ENCODE measurements at places on chromosomes 3 and 15.

- DNase-seq, result no peak
Measured at GRCh38 chr15:88747111-88747510, 56.1 kb upstream of the ACAN start.

DNA sequence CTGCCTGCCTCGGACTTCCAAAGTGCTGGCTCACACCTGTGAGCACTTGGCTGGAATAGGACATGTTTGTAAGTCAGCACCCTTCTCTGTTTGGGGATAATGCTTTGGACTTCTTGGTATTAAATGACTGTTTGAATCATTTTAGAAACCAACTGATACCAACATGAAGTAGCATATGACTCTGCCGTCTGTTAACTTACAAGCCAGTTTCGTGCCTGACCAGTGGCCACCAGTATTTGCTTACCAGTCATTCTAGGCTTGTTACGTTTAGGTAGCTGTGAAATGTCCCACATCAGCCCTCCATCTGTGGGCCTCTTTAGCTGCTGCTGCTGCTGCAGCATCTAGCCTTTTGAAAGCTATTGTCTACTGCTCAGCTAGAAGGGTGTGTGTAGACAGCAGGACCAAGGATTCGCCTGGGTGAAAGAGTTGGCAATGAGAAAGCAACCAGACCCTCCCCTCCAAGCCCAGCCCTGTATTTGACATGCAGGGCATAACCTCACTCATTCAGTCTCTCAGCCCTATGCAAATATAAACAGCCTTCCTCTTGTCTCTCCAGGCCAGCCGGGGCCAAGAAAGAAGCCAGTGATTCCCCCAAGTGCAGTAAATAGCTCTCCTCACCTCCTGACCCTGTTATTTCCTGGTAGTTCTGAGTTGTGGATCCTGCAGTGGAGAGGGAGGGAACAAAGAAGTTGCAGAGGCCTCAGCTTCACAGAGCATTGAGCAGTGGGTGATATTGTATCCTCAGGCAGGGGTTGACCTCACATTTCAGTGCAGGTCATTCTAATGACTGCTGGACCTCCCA is 51.0 kb downstream of the NKIRAS1 start:
- DNase-seq, result no peak

GRCh38 chr3:73624017-73624820 is 522 bp downstream of the PDZRN3 start:
- no peak for DNase-seq

DNA sequence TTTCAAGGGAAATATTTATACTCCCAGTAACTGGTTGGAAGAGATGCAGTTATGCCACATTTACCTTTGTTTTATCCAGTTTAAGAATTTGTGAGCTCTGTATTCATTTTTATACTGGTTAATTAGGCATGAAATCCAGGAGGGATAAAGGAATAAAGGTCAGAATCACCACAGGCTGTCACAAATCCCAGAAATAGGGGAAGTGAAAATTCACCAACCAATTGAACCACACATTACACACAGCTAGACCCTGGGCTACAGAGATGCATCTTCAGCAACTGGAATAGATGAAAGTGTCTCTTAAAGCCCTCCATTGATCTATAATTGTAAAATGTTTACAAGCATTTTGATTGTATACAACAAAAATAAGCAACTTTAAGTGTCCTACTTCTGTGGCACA is 18.5 kb downstream of the SERPINI1 start:
- DNase-seq, result no peak

DNA sequence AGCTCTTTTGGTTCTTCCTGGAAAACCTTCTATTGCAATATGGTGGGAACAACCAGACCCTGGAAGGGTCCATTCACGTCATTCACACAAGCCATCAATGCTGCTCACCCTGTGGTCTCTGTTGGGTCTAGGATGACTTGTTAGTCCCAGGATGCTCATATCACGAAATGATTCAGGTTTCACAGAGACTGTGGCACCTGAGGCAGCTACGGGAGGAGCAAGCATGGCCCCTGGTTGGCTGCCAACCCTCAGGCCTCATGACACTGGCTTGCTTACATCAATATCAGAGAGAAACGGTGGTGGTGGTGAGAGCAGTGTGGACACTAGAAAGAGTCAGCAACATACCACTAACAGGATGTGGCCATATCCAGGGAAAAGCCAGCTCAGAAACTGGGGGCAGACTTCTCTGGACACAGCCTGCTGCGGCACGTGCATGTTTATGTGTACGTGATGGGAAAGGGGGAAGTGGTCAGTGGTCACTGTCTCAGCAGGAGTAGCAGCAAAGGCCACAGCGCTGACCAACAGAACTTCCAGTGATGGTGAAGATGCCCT is 208.9 kb upstream of the ST8SIA2 start:
- DNase-seq, result no peak

DNA sequence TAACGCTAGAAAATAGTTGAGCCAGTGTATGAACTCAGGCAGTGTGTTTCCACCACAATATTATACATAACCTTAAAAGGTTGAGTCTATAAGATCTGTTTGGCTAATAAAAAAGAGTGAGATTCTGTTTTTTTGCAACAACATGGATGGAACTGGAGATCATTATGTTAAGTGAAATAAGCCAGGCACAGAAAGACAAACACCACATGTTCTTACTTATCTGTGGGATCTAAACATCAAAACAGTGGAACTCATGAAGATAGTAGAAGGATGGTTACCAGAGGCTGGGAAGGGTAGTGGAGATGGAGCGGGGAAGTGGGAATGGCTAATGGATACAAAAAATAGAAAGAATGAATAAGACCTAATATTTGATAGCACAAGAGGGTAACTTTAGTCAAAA is 150.7 kb downstream of the GABRG3 start:
- no peak for DNase-seq

DNA sequence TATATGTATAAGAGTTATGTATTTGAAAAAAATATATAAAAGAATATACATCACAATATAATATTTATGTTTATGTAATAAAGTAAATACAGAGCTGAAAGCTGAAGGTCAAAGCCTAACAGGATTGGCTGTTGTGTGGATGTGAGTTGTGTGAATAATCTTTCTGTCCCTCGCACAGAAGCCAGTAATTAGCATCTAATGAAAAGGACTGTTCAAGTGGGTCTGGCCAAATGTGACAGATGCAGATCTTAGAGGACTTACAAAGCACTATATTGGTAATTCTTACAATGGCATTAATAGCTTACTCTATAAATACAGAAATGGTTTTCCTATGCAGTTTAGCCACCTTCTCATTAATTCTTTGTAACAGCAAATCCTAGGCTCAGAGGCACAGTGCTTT is 2.4 kb downstream of the MKRN3 start:
- no peak for DNase-seq

- no peak for DNase-seq
Measured at GRCh38 chr15:60713119-60714084, 234.5 kb upstream of the ICE2 start.

GRCh38 chr3:127406309-127407025 is 118.6 kb upstream of the PRR20G start:
- no peak for DNase-seq

DNA sequence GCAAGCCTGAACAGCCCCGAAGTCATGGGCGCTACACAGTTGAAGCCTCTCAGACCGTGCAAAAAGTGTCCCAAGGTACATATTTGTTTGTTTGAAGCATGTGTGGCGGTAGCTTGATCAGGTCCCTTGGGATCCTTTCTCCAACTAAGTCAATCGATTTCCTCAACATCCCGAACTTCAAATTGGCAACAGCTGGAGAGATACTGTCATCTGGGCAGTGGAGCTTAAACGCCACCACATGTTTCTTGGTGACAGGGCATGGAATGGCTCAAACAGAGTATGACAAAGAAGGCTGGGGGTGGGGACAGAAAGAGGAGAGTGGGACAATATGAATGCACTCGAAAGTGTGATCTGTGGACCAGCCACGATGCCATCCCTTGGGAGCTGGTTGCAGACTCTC is 84.9 kb upstream of the PSMD6 start:
- no peak for DNase-seq

GRCh38 chr3:30129765-30130164 is 476.6 kb upstream of the TGFBR2 start:
- no peak for DNase-seq

GRCh38 chr15:86411916-86412315 is 332.2 kb downstream of the AGBL1 start:
- DNase-seq, result no peak

DNA sequence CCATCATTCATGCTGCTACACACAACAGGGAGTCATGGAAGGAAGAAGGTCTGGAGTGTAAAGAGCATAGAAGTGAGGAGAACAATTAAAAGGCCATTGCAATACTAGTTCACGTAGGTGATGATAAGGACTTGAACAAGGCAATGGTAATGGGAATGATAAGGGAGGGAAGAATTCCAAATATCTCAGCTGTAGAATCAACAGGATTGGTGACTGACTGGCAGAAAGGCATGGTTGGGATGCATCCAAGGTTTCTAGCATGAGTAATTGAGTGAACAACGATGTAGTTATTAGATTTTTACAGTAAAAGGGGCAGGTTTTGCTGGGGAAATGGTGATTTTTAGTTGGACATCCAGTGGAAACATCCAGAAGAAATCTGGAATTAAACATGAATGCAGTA is 2.4 kb upstream of the SEC62 start:
- DNase-seq, result no peak

DNA sequence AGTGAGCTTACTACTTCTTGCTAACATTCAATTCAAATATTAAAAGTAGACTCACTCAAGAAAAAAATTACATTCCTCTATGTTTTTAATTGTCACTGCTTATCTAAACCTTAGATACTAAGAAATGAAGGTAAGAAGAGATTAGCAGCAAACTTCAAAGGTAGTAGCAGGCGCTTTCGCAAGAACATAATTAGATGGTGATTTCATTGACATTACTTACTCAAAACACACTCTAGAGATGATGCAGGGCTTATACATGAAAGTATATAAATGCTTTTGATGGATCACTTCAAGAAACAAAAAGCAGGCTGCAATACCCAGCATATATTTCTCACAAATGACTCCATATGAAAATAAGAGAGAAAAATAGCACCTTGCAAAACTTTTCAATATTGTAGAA is 86.8 kb downstream of the FSIP1 start:
- DNase-seq, result no peak

- no peak for DNase-seq
Measured at GRCh38 chr3:140223631-140224030, 288.6 kb downstream of the CLSTN2 start.

DNA sequence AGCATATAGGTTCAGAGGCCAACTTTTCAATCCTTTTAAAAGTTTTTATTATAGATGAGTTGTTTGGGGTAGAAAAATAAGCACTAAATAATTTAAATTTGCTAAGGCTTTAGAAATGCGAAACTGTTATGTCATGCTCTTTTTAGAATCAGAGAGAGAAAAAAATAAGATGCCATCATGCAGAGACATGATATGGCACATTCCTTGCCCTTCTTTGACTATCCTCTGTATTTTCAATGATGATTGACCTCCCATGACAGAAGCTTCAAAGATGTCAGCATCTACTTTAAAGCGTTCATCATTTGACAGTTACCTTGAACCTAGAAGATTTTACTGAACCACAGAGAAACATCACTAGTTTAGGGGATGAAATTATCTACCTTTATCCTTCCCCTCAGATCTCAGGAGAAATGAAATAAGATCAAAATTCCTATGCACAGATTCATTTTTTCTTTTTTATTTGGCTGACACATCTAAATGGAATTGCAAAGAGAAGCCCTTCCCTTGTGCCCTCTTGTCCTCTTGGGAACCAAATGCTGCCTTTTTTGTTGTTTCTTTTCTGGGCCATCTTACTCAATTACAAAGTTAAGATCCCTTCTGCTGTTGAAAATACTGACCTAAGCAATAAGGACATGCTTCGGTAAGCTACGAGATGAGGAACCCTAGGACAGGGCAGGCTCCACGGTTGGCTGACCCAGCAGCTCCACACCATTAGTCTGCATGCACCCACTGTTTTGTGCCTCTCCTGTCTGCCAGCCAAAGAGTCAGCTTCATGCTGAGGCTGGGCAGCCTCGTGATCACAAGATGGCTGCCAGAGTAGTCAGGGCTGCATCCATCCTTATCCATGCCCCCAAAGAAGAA is 289.7 kb upstream of the TPM1 start:
- no peak for DNase-seq

DNA sequence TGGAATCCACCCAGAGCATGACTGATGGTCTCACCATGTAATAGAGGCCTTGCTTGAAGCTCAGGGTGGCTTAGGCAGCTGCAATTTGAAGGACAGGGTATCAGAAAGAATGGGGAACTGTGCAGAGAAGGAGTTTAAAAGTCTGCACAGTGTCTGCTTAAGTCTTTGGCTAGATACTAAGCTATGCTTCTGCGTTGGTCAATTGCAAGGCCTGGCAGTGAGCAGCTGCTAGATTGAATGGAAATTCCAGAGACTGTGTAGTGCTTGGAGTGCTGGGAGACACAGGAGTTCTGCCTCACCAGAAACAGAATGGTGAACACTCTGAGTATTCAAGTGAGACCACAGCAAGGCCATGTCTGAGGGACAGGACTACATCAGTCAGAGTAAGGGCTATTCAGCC is 17.3 kb upstream of the ATP10A start:
- DNase-seq, result no peak

DNA sequence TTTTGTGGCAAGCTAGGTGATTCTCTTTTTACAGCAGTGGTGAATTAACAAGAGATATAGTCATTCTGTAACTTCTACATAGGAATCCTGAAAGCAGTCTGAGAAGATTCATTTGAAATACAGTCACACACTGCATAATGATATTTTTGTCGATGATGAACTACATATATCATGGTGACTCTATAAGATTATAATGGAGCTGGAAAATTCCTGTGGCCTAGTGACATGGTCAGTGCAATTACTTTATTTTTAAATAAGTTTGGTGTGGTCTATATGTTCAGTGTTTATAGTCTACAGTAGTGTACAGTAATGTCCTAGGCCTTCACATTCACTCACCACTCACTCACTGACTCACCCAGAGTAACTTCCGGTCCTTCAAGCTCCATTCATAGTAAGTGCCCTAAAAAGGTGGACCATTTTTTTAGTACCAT is 511.4 kb upstream of the MCTP2 start:
- no peak for DNase-seq

DNA sequence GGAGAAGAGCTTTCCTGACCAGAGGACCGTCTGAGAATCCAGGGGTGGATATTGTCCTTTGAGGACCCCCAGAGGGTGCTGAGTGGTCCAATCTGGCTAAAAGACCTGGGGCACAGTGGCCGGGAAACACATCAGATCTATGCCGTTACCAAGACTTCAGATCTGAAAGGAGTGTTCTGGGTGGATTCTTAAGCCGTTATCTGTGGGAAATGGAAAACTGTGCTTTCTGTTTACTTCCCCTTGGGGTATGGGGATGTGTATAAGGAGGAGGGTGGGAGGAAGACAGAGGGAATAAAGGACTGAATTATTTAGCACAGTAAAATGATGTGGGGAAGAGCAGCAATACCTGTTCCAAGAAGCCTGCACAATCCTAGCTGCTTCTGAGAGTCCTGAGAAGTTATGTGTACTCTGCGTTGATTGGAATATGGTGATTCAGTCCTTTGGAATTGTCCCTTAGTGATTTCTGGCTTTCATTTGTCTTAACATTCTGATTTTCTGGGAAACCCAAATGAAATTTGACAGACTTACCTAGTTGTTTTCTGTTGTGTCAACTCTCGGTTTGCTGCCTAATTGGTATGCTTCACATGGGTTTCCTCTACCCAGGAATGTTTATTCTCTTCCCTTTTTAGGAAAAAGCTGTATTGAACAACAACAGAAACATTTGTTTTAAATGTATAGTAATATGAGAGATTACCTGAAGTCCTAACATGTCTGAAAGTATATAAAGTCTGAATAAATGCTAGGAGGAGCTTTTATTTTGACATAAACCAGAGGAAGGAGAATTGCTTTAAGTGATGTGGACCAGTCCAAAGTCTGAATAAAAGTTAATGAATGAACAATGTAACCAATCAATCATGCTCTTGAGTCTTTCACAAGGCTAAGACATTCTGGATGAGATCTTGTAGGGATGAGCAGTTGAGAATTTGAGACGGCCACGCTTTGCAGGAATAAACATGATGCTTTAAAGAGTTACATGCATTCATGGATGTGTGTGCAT is 427.1 kb upstream of the C2CD4B start:
- no peak for DNase-seq
